Activated CD4-positive, alpha-beta T cell treated with anti-CD3 and anti-CD28 coated beads for 1 hour (primary cell): ENCODE measurements at places on chromosomes 4 and X.

DNA sequence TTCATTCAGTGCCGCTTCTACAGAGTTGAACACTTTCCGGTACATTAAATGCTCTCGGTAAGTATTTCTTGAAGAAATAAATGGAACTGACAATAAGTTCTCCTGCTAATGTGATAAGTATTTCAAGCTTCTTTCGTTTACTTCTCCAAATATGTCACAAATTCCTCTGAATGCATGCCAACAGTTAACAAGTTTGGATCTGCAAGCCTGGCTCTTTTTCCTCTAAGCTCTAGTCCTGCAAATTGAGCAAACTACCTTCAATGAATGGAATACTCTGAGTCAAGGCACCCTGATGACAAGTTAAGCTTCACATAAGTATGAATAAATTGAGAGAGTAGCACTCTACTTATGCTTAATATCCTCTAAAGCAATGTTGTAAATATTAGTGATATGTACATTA lies 403.6 kb downstream of the PDGFC start:
- DNase-seq: no peak

DNA sequence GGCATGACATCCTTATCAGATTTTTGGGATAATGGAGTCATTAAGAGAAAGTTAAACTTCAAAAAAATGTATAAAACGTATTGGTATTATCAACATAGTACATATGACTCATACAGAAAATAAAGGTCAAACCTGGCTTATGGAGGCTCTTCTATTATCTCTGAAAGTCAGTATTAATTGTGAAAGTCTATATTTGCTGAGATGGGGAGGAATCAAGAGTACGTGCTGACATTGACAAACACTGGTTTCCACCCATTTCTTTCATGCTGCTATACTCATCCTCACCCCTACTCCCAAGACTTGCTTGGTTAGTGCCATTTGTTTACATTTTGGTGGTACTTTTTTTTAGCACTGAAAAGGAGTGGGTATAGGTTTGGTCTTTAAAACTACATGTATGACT lies 30.8 kb upstream of the PLA2G12A start:
- no peak for DNase-seq

- peak; percentile 68 for DNase-seq
These were observed 98.4 kb downstream of the ZNF674 start for GRCh38 chrX:46446727-46447378.

DNA sequence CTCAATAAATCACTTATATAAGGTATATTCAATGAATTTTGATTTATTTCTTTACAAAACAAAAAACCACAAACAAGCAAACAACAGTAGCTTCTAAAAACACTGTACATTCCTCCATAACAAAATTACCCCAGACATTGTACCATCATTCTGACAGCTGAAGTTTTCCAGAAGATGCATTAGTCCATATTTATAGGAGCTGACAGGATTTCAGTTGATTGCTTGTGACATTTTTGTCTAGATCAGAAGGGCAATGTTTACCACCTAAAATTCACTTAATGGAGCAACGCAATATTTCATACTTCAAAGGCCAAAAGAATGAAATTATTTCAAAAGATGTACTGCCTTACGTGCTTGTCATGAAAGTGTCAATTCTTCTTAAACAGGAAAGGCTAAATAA lies 167.0 kb downstream of the ATP10D start:
- no peak for DNase-seq

DNA sequence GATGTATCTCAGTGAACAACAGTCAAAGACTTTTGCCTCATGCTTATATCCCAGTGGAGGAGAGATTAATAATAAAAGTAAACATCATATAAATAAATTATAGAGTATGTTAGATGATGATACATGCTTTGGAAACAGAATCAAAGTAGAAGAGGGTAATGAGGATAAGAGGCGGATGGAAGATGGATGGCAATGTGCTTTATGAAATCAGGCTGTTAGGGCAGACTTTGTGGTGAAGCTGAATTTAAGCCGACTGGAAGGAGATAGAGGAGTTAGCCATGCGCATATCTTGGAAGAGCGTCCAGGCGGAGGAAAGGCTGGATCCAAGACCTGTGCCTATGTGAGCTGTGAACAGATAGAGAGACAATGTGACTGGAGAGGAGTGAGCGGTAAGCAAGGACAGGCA lies 74.9 kb upstream of the GUCY1A1 start:
- DNase-seq: no peak

DNA sequence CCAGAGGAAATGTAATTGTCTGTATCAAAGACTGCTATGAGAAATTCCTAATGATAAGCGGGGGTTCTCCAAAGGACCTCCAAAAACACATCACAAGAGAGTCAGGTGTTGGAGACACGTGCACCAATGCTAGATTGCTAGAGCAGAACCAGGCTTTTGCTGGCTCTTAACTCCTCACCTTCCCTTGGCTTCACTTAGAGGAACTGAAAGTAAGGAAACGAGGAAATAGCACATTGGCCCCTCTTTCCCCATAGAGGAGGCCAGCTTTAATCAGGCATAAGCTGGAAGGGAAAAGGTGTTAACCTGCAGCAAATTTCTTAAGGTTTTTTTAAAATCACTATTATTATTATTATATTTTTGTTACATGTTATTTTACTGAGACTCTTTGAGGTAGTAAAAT lies 13.6 kb downstream of the OTC start:
- DNase-seq: no peak

GRCh38 chr4:7037425-7037824 lies 5.7 kb upstream of the TADA2B start:
- DNase-seq: no peak
